ENCODE measurements at places on chromosomes 3 and 15.
A peak's percentile ranks its signal among the peaks of the same experiment; 100 is the strongest.

GRCh38 chr3:12135029-12135657 lies 23.6 kb downstream of the TIMP4 start:
- DNase-seq: peak; percentile 46

DNA sequence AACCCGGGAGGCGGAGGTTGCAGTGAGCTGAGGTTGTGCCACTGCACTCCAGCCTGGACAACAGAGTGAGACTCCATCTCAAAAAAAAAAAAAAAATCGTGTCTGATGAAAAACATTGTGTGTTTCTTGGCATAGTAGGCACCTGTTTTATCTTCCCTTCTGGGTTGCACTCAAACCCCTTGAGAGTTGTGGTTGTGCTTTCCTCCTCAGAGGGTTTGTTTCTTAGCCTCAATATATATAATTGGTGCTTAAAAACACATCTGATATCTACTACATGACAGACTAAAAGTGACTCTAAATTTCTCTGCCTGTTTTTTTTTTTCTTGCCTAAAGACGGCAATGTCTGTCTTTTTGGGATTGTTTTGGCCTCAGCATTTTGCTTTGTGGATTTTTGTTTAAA lies 7.6 kb downstream of the NR1D2 start:
- DNase-seq: no peak

DNA sequence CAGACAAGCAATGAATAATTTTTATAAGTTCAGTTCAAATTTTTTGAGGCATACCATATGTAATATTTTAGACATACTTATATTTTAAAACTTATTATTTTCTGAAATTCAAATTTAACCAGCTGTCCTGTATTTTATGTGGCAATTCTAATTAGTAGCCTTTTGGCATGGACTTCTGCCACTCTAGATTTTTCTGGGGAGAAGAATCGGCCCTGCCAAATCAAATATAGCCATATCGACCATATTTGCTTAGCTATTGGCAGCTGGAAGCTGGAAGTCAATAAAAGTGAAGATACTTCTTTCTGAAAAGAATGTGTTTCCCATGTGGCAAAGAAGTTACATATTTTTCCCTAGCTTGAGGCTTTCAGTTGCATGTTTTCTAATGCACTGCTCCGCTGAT lies 9.4 kb upstream of the RBMS3 start:
- DNase-seq: no peak

DNA sequence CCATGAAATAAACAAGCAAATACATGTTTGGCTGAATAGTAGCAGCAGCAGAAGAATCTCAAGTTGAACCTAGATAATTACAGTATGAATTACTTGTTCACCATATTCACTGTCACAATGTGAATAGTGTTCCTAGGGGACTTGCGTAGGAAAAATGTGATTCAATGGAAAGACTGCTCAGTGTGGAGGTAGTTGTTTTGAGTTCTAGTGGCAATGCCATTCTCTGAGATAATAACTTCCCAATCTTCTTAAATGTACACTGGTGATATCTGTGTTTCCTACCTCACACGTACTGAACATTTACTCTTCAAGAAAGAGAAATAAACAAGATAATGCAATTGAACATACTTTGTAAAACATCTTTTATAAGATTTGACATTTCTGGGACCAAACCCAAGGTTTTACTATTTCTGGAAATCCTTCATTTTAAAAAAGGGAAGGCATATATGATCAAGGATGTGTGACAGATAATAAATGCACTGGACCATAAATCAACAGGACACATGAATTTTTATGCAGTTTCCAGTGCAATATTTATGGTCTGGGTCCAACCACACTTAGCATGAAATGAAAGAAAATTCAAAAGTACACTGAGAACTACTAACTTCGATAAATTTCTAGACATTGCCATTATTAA lies 598.3 kb upstream of the ZNF385D start:
- DNase-seq: no peak

- DNase-seq: no peak
Measured at GRCh38 chr3:102235679-102236078, 199.1 kb upstream of the ZPLD1 start.

All from hematopoietic multipotent progenitor cell (in vitro differentiated cells).